ENCODE measurements at places on chromosomes 16 and 17.

DNA sequence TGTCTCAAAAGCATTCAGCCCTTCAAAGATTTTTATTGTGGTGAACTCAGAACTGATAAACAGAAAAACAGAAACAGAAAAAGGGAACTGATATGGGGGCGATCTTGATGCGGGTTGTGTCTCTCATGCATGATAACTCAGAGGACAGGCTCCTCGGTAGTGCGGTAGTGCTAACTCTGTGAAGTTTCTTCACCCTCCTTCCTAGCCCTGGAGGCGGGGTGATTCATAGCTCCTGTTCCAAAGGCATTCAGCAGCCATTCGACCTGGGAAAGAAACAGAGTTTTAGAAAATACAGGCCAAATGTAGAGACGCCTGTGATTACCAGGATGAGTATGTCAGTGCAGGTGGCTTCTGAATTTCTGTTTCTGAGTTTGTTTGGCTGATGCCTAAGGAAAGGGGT is 5.5 kb upstream of the MAF start:
- DNase-seq, result no peak

GRCh38 chr16:83928341-83929055 is 24.5 kb upstream of the OSGIN1 start:
- no peak for DNase-seq

DNA sequence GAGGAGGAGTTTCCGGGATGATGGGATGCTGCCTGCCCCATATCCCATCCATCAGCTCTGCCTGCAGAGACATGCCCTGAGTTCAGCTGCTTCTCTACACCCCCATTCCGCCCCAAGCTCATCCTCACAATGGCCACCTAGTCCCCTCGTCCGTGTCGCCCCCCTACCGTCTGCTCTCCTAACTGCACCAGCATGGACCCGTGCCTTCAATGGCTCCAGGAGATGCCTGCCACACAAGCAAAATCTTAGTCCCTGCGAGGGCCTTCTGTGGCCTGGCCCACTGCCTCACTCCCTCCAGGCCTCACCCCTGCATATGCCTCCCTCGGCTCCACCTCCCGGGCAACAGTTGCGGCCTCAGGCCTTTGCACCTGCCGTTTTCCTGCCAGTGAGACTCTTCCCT is 1.8 kb upstream of the TELO2 start:
- no peak for DNase-seq

DNA sequence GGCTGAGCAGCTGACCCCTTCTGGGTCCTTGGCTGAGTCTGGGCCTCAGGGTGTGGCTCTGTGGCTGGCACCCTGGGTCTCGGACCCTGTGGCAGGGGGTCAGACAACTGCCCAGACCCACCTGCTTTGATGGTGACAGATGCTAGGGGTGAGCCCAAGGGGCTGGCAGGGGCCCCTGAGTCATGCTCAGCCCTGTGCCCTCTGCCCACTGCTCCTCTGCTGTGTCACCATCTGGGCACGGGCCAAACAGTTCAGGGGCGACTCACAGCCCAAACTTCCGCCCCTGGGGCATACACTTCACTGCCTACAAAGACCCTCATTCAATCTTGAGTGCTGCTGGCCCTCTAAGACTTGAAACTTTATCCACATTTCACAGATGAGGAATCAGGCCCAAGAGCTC is 5.7 kb downstream of the ADGRG1 start:
- DNase-seq, result no peak

DNA sequence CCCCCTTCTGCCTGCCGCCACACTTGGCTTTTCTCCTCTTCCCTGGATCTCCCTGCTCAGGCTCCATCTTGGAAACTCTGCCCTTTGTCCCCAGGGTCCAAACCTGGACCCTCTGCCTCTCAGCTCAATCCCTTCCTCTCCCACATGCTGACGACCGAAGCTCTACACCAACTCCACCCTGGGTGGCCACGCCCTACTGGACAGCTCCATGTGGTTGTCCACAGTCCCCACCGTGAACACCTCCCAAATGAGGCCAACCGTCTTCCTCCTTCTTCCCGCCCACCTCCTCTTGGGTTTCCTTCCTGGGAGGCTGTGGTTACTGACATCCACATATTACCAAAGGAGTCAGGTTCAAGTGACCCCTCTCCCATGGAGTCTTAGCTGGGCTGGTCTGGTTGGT is 22.6 kb upstream of the MLKL start:
- no peak for DNase-seq

DNA sequence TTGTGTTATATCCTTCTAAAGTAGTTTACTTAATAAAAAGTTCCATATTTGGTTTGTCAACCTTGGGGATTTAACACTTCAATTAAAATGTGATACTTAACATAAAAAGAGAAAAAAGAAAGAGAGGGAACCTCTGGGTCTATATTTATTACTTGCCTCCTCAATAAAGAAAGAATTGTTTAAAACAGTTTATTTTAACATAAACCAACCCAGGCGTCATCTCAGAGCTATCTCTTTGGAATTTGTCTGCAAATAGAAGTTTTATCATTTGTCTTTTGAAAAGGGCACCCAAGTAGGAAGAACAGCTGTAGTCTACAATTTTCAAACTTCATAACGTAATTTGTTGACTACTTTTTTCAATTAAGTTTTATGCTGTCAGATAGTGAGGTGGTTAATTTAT is 364.1 kb downstream of the KCNJ2 start:
- DNase-seq, result no peak

GRCh38 chr17:49280061-49280460 is 49.5 kb upstream of the PHOSPHO1 start:
- no peak for DNase-seq

DNA sequence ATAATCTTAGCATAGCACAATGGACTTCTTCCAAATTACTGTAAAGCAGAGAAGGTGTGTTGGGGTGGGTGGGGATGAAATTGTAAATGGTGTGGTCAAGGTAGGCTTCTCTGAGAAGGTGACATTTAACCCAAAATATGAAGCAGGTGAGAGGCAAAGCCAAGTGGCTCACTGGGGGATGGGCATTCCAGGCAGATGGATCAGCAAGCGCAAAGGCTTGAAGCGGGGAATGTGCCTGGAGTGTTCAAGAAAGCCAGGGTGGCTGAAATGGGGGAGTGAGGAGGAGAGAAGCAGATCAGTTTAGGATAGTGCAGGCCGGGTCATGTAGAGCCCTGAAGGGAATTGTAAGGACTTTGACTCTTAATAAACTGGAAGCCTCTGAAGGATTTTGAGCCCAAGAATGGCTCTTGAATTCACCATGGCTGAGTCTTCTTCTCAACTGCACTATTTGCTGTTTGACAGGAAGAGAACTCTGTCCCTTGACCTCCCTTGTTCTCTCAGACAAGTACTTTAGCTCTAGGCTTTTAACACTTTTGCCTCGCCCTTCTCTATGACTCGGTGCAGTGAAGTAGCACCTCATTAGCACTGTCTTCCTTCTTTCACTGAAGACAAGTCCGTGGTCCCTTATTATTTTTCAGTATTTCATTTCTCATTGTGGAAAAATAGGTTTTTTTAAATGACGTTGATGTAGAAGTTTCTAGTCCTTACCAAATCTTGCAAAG is 14.7 kb downstream of the CACNG3 start:
- DNase-seq, result no peak

DNA sequence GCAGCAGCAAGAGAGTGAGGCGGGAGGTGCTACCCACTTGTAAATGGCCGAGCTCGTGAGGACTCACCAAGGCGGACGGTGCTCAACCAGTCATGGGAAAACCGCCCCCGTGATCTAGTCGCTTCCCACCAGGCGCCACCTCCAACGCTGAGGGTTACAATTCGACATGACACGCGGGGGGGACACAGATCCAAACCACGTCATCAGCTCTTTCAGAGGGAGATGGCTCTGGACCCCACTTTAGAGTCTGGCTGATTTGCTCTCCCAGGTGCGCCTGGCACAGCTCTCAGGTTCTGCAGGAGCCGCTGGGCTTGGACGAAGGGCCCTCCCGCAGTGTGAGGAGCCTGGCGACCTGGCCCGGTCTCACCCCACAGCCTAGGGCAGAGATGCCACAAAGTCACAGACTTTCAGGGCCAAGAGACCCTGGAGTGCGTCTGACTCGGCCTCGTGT is 21.1 kb upstream of the DOC2B start:
- no peak for DNase-seq

DNA sequence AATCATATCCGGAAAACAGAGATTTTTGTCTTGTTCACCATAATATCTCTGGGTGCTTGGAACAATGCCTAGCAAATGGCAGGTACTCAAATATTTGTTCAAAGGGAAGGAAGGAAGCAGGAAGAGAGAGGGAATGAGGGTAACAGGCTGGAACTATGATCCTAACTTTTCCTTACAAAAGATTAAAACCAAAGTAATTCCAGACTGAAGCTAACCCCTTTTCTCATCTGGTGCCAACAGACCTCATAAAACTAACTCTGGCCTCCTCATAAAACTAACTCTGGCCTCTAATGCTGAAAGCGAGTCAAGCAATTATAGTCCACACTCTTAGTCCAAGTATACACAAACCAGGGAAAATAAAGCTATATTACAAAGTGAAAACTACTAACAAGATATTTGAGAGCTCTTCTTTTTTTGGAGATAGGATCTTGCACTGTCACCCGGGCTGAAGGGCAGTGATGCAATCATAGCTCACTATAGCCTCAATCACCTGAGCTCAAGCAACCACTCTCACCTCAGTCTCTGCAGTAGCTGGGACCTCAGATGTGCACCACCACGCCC is 84.6 kb downstream of the KANSL1 start:
- peak; percentile 65 for DNase-seq
